A172 (cell line): ENCODE measurements at places on chromosomes 7 and 10.
A peak's percentile ranks its signal among the peaks of the same experiment; 100 is the strongest.

- DNase-seq, result no peak
Measured at GRCh38 chr7:93663561-93664299, 89.2 kb upstream of the CALCR start.

GRCh38 chr7:41693150-41693997, 9.5 kb downstream of the INHBA start:
- no peak for DNase-seq

- DNase-seq, result no peak
Measured at GRCh38 chr7:45057878-45058277, 30.9 kb downstream of the NACAD start.

DNA sequence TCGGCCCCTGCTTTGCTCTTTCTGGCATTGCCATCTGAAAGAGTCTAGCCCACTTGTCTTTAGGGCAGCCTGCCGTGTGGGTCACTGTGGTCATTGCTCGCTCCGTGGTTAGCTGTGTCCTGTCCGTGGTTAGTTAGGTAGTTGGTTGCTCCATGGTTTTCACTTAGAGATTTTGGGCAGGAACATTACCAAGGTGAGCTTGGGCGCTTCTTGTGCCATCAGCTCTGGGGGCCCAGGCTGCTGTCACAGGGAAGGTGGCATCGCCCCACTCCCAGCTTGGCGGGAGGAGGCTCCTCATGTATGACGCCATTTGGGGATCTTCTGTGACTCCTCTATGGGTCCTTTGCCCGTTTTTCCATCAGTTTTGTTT, 53.1 kb downstream of the INPP5A start:
- no peak for DNase-seq

GRCh38 chr7:27143023-27143949, at the start of gene HOXA5:
HOXA5 (minus strand) TSS chr7:27143681; CDS start chr7:27143607, 74 bp downstream.
- peak; percentile 91 for DNase-seq
